ENCODE measurements at places on chromosomes 2 and 18. TPM values are rescaled to one million over a fixed set of nuclear protein-coding genes. Genes with fewer than 3 reads are reported as not detected.

Gene SULT1C2
- polyA plus RNA-seq = not detected

Gene CRACDL
- not detected for polyA plus RNA-seq

Gene OBSL1
- polyA plus RNA-seq = not detected

Gene ANKRD44
- polyA plus RNA-seq = 91.6 TPM

Gene CCBE1
- polyA plus RNA-seq = not detected

Gene ZAP70
- polyA plus RNA-seq = 4.6 TPM

Gene NPAS2
- 1.7 TPM for polyA plus RNA-seq

Gene DSC2
- not detected for polyA plus RNA-seq

Gene VSNL1
- polyA plus RNA-seq = not detected

Gene SOCS6
- polyA plus RNA-seq = 0.25 TPM

Gene HOXD1
- polyA plus RNA-seq = not detected

Gene RAPH1
- not detected for polyA plus RNA-seq

Gene SERPINB10
- polyA plus RNA-seq = not detected

Gene FBXO41
- polyA plus RNA-seq = 3.8 TPM

Gene FBXO36
- 0.63 TPM for polyA plus RNA-seq

Gene IL1A
- polyA plus RNA-seq = not detected

Gene DQX1
- 0.70 TPM for polyA plus RNA-seq

Gene SP140
- 130 TPM for polyA plus RNA-seq

Gene PLB1
- not detected for polyA plus RNA-seq

Gene STPG4
- not detected for polyA plus RNA-seq

Gene LRRTM1
- not detected for polyA plus RNA-seq

Gene UBE2F
- 48.4 TPM for polyA plus RNA-seq

Gene SPEG
- not detected for polyA plus RNA-seq

Gene TRIM43
- polyA plus RNA-seq = not detected

Gene CD302
- polyA plus RNA-seq = 0.11 TPM

Gene LRATD1
- polyA plus RNA-seq = not detected
